CD4-positive, alpha-beta T cell treated with Interleukin-10 for 1 hour (primary cell): ENCODE measurements at places on chromosomes 7 and 10.

- no peak for DNase-seq
Measured at GRCh38 chr10:122243550-122243949, 27.5 kb upstream of the BTBD16 start.

DNA sequence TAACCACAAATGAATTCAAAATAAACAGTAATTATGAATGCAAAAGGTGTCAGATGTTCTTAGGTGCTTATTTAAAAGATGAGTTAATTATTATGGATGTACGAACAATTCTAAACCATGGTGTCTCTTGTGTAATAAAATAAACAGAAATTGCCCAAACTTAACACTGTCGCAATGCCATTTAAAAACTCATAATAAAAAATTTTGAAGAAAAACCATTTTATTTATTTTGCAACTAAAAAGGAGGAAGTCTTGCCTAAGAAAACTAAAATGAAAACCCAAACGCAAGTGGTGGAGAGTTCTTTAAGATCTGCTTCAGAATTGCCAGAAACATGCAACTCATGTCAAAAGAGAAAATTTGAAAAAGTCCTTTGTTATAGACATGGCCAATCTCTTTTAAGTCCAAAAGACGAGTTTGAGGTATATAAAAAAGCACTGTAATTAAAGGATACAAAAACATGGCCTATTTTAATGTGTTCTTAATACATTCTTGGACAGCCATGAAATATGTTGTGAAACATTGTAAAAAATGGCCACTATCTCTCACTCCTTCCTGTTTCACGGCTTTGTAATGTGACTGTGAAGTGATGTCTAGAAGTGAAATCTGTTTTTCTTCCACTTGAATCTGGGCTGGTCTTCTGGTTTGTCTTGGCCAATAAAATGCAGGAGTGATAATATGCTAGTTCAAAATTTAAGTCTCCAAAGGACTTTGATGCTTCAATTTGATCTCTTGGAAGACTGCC lies 322.9 kb downstream of the PRPF18 start:
- DNase-seq: no peak

DNA sequence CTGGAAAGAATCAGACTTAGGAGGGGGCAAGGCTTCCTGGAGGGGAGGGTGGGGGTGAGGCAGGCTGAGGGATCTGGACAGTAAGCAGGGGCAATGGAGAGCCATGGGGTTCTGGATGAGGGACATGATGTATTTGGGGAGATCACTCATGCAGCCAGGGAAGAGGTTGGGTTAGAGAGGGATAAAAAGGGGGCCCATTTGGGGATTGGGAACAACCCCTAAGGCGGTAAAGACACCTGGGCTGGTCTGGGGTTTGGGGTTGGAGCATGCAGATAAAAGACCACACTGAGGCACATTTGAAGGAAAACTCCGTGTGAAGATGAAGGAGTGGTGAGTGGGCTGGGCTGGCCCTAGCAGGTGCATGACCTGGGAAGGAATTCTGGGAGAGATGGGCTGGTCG lies 30.8 kb downstream of the HIF1AN start:
- DNase-seq: no peak

- no peak for DNase-seq
Measured at GRCh38 chr7:43825391-43825808, 43.9 kb downstream of the MRPS24 start.

DNA sequence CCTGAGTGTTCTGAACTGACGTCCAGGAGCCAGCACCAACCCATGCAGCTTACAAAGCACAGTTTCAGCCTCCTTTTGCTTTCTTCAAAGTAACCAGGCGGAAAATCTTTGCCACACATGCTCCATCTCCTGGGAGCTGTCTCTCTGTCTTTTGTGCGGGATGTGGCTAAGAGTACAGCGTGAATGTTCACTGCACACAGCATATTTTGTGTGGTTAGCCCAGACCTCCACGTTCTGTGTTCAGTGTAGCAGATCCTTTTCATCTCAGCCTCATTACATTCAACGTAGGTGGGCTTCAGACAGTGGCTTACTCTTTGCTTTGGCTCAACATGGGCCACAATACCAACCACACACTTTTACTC lies 200.8 kb downstream of the TNS3 start:
- no peak for DNase-seq

DNA sequence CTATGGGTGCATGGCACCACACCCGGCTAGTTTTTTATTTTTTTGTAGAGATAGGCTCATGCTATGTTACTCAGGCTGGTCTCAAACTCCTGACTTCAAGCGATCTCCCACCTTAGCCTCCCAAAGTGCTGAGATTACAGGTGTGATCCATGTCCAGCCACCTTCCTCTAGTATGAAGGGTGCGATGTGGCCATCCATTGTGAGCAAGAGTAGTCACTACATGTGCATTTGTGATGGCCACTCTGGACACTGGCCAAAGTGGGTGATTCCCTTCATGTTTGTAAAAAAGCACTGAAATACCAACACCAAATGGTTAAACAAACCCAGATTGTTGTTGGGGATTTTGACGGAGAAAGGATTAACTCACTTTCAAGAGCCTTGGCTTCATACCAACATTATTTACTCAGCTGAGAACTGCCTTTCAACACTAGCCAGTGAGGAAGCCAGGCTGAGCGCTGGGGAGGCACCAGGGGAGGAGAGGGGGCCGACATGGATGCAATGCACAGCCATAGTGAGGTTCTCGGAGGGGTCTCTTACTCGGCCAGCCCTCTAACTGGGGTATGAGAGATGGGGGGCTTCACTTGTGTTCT lies 198.1 kb upstream of the LYZL2 start:
- DNase-seq: no peak

- no peak for DNase-seq
Measured at GRCh38 chr7:69539531-69539930, 58.7 kb upstream of the AUTS2 start.

GRCh38 chr10:106189292-106189691 lies 975.2 kb downstream of the SORCS1 start:
- DNase-seq: peak; percentile 8

GRCh38 chr7:99928994-99929729 lies at the start of gene GJC3:
GJC3 (minus strand) TSS chr7:99929620; CDS start chr7:99929620, 0 bp downstream.
- DNase-seq: peak; percentile 47

DNA sequence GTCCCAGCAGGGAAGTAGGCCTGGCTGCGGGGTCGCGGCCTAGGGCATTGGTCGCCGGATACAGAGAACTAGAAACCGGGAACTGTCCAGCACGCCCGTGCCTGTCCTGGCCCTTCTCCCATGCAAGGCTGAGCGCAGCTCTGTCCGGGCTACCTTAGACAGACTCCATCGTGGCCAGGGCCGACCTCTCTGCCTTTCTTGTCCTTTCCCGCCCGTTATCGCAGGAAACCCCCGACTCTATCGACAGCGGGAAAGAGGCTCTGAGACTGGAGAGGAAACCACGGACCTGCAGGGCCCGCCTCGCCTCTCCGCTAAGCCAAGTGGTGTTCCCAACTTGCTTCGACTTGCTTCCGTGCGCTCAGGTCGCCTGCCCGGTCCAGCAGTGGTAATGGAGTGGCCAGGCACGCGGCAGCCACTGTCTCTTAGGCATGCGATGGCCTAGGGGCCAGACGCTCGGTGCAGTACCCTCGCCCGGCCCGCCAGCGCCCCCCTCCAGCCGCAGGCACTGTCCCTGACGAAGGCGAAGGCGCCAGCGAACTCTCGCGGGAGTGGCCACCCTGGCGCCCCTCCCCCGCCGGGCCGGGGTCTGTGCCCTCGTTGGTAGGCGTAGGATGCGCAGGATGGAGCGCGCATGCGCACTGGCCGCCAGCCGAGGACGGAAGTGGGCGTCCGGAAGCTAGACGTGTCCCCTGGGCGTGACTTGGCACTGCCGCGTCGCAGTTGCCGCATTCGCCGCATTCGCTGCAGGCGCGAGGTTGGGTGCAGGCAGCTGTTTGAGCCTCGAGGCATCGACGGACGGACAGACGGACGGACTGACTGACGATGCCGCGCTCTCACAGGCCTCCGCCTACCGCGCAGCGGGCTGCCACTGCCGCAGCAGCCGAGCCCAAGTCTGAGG lies 54.4 kb downstream of the MCMBP start:
- DNase-seq: peak; percentile 39

DNA sequence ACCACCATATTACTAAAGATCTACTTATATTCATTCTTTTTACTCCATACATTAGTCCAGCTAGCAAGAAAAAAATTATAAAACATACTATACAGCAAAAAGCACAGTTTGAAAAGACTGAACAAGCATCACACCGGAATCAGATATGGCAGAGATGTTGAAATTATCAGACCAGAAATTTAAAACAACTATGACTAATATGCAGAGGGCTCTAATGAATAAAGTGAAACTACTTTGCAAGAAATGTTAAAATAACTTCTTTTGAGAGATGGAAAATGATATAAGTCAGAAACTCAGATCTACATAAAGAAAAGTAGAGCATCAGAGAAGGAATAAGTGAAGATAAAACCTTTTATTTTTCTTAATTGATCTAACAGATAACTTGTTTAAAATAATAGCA lies 50.9 kb downstream of the SGCE start:
- no peak for DNase-seq

- no peak for DNase-seq
Measured at GRCh38 chr7:151012031-151012692, 12.1 kb downstream of the ATG9B start.

- DNase-seq: no peak
Measured at GRCh38 chr7:132485136-132485535, 91.1 kb downstream of the PLXNA4 start.

GRCh38 chr10:124710266-124710881 lies 33.8 kb downstream of the FAM53B start:
- no peak for DNase-seq

GRCh38 chr7:44767912-44768627 lies 19.4 kb downstream of the ZMIZ2 start:
- DNase-seq: peak; percentile 44

- no peak for DNase-seq
Measured at GRCh38 chr10:73773152-73773879, 8.5 kb upstream of the CHCHD1 start.

DNA sequence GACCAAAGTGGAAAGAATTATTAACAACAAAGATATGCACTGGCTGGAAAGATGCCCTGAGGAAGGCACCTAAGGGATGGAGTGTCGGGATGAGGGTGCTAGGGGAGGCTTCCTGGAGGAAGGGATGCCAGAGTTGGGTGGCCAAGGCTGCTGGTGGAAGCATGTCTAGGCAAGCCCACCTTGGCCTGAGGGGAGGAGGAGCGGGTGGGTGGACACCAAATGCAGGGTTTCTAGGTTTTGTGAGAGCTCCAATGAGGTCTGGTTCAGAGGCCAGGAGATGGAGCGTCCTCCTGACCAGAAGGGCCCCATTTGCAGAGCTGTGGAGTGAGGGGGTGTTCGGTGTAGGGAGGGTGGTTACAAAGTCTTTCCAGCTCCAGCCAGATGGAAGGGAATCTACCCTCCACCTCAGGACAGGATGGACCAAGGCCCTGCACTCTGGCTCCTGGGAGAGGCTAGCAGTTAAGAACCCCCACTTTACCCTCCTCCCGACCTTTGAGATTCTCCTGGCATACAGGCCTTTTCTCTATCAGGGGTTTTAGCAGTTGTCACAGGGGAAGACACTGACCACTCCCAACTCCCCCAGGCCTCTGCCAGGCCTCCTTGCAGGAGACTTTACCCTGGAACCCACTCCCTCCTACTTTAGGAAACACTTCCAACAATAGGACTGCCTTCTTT lies 3.0 kb upstream of the DDIT4 start:
- no peak for DNase-seq

- no peak for DNase-seq
Measured at GRCh38 chr7:19964246-19964645, 190.8 kb upstream of the TMEM196 start.

DNA sequence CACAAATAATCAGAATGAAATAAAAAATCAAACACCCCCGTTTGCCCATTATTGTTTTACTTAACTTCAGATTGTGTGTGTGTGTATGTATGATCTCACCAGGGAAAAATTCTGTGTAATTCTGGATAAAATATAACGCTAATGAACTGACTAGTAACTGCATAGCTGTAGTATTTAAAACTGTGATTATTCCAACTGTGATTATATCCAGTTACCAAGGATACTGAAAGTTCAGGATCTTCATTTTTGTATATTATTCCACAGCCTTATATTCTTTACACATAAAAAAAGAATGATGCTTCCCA lies 2.9 kb downstream of the TWIST1 start:
- DNase-seq: no peak

DNA sequence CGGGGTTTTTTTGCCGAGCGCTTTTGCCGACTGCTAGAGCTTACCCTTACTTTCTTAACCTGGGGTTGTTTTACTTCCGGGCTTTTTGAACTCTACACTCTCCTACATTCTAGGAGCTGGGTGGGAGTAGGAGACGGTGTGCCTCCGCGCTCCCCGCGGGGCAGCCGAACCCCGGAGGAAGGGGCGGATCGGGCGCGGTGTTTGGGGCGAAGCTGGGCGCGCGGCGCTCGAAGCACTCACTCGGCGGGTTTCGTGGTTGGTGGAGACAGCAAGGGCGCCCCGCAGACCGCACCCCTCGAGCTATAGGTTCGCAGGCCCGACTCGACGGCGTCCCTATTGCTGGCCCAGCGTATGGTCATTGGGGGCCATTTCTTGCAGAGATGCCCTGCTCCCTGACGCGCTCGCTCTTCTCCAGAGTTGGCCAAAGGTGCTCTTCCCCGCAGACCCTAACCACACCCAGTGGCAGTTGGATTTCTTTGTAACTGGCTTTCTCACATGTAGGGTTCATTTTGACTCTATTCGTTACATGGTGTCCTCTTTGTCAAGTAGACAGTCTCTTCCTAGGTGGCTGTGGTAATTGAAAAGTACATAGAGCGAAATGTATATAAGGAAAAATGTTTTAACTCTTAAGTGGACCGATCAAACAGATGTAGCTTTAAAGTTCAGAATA lies 364 bp downstream of the ZNF518A start:
- no peak for DNase-seq

GRCh38 chr10:112926906-112927688 lies 22.9 kb upstream of the TCF7L2 start:
- no peak for DNase-seq
